ENCODE measurements at places on chromosomes 11 and 22.

GRCh38 chr11:16933756-16934603, 80.2 kb downstream of the PLEKHA7 start:
- DNase-seq, result no peak

GRCh38 chr11:17445240-17445795, 31.3 kb downstream of the ABCC8 start:
- no peak for DNase-seq

DNA sequence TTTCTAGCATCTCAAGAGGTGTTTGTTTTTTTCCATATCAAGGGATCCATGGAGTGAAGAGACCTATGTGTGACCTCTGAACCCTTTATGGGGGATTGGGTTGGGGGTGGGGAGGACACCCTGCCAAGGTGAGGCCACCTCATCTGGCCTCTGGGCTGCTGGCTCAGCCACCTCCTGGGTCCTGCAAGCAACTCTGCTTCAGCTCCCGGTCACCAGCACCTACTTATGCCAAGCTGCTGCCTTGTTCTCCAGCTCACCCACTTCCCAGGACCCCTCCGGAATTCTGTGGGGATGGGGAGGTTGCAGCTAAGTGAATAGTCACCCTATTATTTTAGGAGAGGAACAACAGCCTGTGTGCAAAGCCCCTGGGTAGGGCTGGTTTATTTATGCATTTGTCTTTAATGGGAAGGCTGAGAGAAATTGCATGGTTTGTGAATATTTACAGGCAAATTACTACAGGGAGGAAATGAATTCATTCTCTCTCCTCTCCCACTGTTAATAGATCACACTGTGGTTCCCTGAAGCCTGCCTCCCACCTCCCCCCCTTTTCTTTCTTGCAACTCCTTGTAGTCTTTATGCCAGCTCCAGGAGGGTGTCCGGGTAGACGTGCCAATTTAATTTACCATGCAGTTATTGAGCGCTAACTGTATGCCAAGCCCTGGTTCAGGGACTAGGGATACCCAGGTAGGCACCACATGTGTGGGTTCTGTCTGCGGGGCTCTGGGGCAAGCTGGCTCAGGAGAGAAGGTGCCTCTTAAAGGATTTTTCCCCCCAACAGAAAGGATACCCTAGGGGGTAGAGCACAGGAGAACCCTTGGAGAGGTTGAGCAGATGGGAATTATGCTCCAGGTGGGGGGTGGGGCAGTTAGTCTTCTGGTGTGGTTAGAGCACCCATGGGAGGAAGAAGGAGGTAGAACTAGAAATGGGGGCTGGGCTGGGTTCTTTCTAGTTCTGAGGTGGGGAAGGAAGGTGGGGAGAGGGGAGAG, 50.7 kb downstream of the TSPAN18 start:
- DNase-seq, result no peak

GRCh38 chr22:24214467-24215285, 30.2 kb downstream of the GGT5 start:
- no peak for DNase-seq

- no peak for DNase-seq
These were observed 101.7 kb downstream of the ADAMTS15 start for GRCh38 chr11:130550150-130550549.

DNA sequence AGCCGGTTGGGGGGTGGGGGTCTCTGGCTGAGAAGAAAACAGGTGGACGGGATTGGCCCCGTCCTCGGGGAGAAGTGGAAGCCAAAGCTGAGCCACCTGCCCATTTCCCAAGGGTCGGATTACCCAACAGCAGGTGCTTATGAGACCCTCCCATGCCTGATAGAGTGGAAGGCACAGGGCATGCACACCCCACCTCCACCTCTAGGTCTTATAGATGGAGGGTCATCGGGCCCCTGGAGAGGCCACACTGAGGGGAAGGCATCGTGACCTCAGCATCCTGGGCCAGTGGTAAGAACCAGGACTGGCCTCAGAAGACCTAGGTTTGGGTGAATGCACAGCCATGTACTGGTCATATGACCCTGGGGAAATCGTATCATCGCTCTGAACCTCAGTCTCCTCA, 85.9 kb downstream of the BUD13 start:
- no peak for DNase-seq

DNA sequence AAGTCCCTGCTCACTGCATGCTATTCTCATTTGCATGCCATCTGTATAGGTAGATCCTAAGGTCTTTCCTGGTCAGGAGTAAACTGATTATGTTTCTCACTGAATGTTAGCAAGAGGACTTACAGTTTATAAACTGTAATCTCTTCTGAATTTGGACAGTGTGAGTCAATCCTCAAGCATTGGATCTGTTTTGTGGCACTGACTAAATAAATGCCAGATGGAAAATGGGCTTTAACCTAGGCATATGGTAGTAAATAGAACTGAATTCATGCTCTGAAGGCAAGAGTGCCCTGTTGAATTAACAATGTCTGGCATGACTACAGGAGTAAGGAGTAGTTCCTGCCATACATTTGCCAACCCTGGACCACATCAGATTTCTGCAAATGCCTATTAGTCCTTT, 11.4 kb downstream of the FAM181B start:
- DNase-seq, result no peak

GRCh38 chr11:71158936-71159335, 93.4 kb downstream of the SHANK2 start:
- DNase-seq, result no peak

DNA sequence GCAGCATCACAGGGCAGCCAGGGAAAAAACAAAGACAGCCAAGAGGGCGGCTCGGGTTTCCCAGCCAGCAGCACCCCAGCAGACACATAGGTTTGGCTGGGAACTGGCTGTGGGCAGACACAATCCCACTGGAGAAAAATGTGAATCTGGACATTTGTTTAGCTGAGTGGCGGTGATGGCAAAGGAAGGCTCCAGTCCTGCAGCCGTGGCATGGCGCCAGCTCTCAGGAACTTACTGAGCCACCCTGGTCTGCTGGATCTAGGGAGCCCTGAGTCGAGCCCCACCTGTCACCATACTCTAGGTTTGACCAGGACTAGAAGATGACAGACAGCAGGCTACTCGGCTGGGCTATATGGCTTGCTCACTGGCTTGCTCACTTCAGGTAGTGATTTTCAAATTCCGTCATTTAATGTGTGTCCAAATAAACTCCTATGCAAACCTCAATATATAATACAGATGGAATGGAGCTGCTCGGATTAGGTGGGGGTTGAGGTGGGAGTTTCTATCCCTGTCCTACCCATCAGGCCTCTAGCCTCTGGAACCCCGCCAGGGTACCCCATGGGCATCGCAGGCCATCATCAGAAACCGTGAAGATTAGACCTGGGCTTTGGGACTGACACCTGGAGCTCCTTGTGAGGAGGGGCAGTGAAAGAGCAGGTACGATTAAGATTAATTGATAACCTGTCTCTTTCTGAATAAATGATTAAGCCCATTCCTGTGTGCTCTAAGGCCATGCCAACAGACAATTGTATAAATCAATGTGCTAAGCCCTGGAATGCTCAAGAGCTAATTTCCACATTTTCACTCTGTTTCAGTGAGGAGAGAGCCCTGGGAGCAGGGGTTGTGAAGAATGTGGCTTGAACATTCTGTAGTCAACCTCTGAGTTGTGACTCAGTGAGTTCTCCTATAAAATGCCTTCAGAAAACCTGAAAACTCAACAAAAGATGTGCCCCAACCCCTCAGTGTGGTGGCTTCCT, 42.5 kb downstream of the GALNT18 start:
- no peak for DNase-seq

DNA sequence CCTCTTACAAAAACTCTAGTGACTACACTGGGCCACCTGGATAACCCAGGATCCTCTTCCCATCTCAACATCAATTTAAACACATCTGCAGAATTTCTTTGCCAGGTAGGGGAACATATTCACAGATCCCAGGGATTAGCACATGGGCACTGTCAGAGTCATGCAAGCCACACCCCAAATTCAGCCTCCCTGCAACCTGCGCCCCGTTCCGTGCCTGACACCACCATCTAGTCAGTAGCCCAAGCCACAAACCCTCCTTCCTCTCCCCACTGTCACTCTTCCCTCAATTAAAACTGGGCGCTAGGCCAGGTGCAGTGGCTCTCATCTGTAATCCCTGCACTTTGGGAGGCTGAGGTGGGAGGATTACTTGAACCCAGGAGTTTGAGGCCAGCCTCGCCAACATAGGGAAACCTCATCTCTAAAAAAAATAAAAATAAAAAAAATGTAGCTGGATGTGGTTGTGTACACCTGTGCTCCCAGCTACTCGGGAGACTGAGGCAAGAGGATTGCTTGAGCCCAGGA, 6.4 kb downstream of the FADD start:
- DNase-seq, result no peak

- no peak for DNase-seq
These were observed 2.0 kb upstream of the PACSIN3 start for GRCh38 chr11:47188259-47188658.

- DNase-seq, result no peak
These were observed 34.7 kb upstream of the TOLLIP start for GRCh38 chr11:1344056-1344635.

- no peak for DNase-seq
These were observed at the start of gene APOBEC3H for GRCh38 chr22:39097098-39098020. TSS of gene APOBEC3H (plus strand) at chr22:39097244. CDS start at chr22:39100279, 3,035 bp downstream.
